A549 (cell line): ENCODE measurements at places on chromosomes 12 and 14. TPM values are rescaled to one million over a fixed set of nuclear protein-coding genes. Genes with fewer than 3 reads are reported as not detected.

Gene DBX2
- not detected in 3 replicates for polyA plus RNA-seq

Gene SGPP1
- polyA plus RNA-seq, result 14.2 to 16.1 TPM (median 14.9 TPM) in 3 replicates

Gene PLXNC1
- 0.12 to 0.18 TPM (median 0.13 TPM) in 3 replicates for polyA plus RNA-seq

Gene KLHL33
- not detected in 3 replicates for polyA plus RNA-seq

- no peak for DNase-seq
Measured at GRCh38 chr12:41473441-41473840, 285.3 kb downstream of the PDZRN4 start.
